ENCODE measurements at places on chromosomes 3 and 15. TPM values are rescaled to one million over a fixed set of nuclear protein-coding genes. Genes with fewer than 3 reads are reported as not detected.

DNA sequence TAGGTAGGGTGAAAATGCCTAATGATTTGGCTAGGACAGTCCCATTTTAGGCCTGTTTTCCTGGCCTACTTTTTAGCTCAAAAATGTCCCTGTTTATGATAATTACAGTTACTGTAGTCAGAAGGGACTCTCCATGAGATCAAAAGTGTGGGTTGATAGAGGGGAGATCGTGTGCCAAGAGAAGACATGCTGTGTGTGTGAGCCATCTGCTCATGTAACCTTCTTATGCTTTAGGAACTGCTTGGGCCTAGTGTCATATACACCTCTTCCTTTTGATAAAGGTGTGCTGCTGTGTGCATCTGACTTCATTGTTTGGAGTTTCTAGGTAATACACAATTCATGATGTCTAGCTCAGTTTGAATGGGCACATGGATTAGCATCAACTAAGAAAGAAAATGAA is 786.5 kb downstream of the PDCD6IP start:
- DNase-seq = no peak
- H3K27ac ChIP-seq = no peak overlapping the region
- no peaks in the 10 kb centered on the region for H3K36me3 ChIP-seq
- H3K4me3 ChIP-seq = no peak overlapping the region
- no peaks in the 10 kb centered on the region for H3K27me3 ChIP-seq
- H3K4me1 ChIP-seq = no peaks in the 10 kb centered on the region

- no peaks in the 10 kb centered on the region for H3K27me3 ChIP-seq
- H3K4me3 ChIP-seq = no peak overlapping the region
- no peaks in the 10 kb centered on the region for H3K4me1 ChIP-seq
- H3K27ac ChIP-seq = no peak overlapping the region
These were observed 182.7 kb downstream of the MEIS2 start for GRCh38 chr15:36917411-36918267.

Gene NR1I2
- not detected for total RNA-seq

DNA sequence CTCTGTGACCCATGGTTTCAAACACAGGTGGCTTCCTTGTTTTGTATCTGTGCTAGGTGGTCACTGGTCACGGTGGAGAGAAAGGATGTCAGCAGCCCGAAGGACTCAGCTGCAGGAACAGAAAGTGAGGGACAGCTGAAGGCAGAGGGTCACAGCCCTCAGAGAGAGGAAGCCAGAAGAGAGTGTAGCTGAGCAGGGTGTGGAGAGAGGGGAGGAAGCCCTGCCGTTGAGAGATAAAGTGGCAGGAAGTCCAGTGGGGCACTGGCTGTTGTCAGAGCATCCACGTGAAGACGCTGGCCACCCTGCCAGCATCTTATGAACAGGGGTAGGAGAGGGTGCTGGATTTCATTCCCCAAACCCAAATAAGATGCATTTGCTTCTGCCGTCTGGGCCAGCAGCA is 36.9 kb downstream of the LIMD1 start:
- no peak for DNase-seq
- peak overlapping the region; percentile 60 for H3K27ac ChIP-seq
- peaks cover 22% of the 10 kb centered on the region for H3K4me1 ChIP-seq
- no peaks in the 10 kb centered on the region for H3K27me3 ChIP-seq
- H3K4me3 ChIP-seq = no peak overlapping the region

Gene TMEM158
- total RNA-seq = 2.1 TPM
